Upper lobe of right lung (tissue), 1 donor: ENCODE measurements at places on chromosomes 7 and 10.

DNA sequence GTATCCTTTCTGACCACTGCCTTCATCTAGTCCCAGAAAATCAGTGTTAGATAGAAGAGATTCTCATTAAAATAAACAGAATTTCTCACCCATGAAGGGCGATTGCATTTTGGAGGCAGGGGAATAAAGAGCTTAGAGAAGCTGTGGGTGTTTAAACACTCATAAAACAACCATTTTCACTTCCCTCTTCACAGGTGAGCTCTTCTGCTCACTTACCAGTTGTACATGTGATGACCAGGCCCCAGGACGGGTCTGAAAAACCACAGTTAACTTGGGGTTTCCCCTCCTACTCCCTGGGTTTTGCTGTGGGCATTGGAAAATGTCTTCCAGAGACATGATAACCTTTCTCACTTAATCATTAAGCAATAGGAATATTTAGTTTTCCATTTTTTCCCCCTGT is 411.6 kb upstream of the DPP6 start:
- H3K36me3 ChIP-seq, result no peaks in the 10 kb centered on the region
- H3K27me3 ChIP-seq, result no peaks in the 10 kb centered on the region
- no peak overlapping the region for H3K27ac ChIP-seq
- no peaks in the 10 kb centered on the region for H3K4me1 ChIP-seq

GRCh38 chr10:51804866-51805265 is 105.5 kb upstream of the CSTF2T start:
- no peaks in the 10 kb centered on the region for H3K27me3 ChIP-seq
- H3K27ac ChIP-seq, result no peak overlapping the region
- H3K4me1 ChIP-seq, result no peaks in the 10 kb centered on the region

- no peak overlapping the region for H3K4me3 ChIP-seq
- no peaks in the 10 kb centered on the region for H3K27me3 ChIP-seq
- peaks cover 46% of the 10 kb centered on the region for H3K36me3 ChIP-seq
- H3K4me1 ChIP-seq, result peaks cover 44% of the 10 kb centered on the region
- DNase-seq, result no peak
Measured at GRCh38 chr10:6097063-6097462, 8.2 kb downstream of the RBM17 start.

DNA sequence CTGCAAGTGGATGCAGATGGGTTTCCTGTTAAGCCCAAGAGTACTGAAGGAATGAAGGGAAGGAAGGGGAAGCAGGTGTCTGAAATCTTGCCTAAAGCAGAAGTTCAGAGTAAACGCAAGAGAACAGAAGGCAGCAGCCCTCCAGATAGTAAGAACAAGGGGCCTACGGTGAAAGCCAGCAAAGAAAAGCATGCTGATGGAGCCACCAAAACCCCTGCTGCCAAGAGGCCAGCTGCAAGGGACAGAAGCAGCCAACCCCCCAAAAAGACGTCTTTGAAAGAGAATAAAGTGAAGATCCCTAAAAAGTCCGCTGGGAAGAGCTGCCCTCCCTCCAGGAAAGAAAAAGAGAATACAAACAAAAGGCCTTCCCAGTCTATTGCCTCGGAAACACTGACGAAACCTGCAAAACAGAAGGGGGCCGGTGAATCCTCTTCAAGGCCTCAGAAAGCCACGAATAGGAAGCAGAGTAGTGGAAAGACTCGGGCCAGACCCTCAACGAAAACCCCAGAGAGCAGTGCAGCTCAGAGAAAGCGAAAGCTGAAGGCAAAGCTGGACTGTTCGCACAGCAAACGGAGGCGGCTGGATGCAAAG is 152.5 kb downstream of the LCOR start:
- no peak overlapping the region for H3K27ac ChIP-seq
- no peak overlapping the region for H3K4me3 ChIP-seq
- peaks cover 18% of the 10 kb centered on the region for H3K36me3 ChIP-seq
- DNase-seq, result no peak
- no peaks in the 10 kb centered on the region for H3K27me3 ChIP-seq

DNA sequence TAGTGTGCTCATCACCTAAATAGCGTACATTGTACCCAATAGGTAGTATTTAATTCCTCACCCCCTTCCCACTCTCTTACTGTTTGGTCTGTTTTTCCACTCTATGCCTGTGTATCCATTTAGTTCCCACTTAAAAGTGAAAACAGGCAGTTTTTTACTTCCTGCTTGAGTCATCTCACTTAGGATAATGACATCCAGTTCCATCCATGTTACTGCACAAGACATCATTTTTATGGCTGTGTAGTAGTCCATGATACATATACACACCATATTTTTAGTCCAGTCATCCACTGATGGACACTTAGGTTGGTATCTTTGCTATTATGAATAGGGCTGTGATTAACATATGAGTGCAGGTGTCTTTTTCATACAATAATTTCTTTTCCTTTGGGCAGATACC is 10.1 kb downstream of the STK17A start:
- no peak for DNase-seq
- no peak overlapping the region for H3K27ac ChIP-seq
- no peaks in the 10 kb centered on the region for H3K27me3 ChIP-seq
- H3K36me3 ChIP-seq, result peaks cover 18% of the 10 kb centered on the region
- peaks cover 14% of the 10 kb centered on the region for H3K4me1 ChIP-seq

DNA sequence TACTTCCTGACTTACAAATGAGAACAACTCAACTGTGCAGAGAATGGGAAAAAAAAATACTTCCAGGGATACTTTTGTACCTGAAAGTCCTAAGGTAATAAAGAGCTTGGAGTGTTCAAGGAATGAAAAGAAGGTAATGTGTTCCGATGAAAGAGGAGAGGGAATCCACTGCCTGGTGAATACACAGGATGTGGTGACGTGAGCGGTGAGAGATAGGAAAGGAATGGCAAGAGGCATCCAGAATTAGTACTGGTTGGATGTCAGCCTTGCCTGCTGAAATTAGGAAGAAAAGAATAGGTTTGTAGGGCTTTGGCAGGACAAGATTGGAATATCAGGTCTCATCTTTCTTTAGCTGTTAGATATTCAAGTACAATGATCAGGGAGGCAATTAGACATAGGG is 347.7 kb downstream of the POM121L12 start:
- no peaks in the 10 kb centered on the region for H3K27me3 ChIP-seq
- no peak overlapping the region for H3K4me3 ChIP-seq
- no peak overlapping the region for H3K27ac ChIP-seq
- no peaks in the 10 kb centered on the region for H3K36me3 ChIP-seq

- no peaks in the 10 kb centered on the region for H3K4me1 ChIP-seq
- no peaks in the 10 kb centered on the region for H3K36me3 ChIP-seq
- no peak overlapping the region for H3K4me3 ChIP-seq
- no peaks in the 10 kb centered on the region for H3K27me3 ChIP-seq
Measured at GRCh38 chr7:78444267-78444666, 645.7 kb downstream of the PHTF2 start.

- no peaks in the 10 kb centered on the region for H3K27me3 ChIP-seq
- no peak overlapping the region for H3K4me3 ChIP-seq
- H3K4me1 ChIP-seq, result no peaks in the 10 kb centered on the region
Measured at GRCh38 chr7:133360201-133360600, 107.3 kb downstream of the EXOC4 start.

DNA sequence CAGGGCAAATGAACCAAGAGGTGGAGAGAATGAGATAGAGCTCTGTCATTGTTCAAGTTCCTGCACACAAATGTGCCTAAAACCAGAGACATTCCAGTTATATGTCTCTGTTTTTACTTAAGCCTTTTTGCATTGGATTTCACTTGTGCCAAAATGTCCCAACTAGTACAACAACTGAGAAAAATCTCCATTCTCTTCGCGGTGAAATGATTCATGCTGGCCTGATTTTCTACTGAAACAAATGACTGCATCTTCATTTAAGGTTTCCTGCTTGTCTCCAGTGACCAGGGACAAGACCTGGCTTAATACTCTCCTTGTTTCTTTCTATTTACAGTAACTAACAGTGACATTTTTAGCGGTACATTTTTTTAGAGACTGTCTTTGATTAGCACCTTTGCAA is 714.9 kb downstream of the KCNMA1 start:
- H3K36me3 ChIP-seq, result no peaks in the 10 kb centered on the region
- no peak overlapping the region for H3K4me3 ChIP-seq
- DNase-seq, result no peak
- no peak overlapping the region for H3K27ac ChIP-seq
- H3K27me3 ChIP-seq, result no peaks in the 10 kb centered on the region

GRCh38 chr10:94363251-94363565 is 469 bp upstream of the NOC3L start:
- H3K36me3 ChIP-seq, result peaks cover 4% of the 10 kb centered on the region
- peak overlapping the region; percentile 83 for H3K4me3 ChIP-seq
- H3K4me1 ChIP-seq, result peaks cover 17% of the 10 kb centered on the region
- peak overlapping the region; percentile 39 for H3K27ac ChIP-seq
- no peak for DNase-seq

DNA sequence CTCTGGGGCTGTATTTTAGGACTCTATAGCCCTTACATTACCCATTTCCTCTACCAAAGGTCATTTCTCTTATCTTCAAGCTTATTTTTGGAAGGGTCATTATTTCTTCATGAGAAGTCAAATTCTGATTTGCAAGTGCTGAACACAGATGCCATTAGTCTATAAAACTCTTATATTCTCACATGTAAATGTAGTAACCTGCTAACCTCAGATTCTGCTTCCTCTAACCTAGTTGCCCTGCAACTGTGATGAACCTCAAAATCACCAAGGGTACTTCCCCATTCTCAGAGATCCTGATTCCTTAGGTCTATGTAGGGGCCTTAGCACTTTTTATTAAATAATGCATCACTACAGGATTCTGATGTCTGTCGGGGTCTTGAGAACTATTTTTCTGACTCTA is 6.3 kb downstream of the FAS start:
- H3K27me3 ChIP-seq, result no peaks in the 10 kb centered on the region
- H3K36me3 ChIP-seq, result no peaks in the 10 kb centered on the region
- H3K27ac ChIP-seq, result no peak overlapping the region
- peaks cover 30% of the 10 kb centered on the region for H3K4me1 ChIP-seq
- H3K4me3 ChIP-seq, result no peak overlapping the region

DNA sequence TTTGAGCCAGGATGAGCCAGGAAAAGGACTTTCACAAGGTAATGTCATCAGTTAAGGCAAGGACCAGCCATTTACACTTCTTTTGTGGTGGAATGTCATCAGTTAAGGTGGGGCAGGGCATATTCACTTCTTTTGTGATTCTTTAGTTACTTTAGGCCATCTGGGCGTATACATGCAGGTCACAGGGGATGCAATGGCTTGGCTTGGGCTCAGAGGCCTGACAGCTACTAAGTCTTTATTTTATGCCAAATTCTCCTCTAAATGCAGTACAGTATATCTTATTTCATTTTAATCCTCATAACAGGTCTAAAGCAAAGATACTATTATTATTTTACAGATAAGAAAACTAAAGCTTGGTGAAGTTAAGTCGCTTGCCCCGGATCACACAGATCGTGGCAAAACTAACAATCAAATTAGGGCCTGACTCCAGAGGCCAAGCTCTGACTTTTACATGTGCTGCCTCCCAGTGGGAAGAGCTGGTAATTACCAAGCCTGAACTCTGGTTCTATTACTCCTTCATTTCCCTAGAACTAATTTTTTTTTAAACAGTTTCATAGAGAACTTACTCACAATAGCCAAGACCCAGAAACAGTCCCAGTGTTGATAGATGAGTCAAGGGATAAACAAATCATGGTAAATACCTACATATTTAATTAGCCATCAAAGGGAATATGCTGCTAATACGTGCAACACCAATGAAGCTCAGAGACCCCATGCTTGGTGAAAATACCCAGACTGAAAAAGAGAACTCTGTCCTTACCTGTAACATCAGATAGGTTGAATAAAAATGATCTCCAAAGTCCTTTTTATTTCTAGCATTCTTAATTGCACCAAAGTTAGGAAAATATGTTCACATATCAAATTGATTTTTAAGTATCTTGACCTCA is 35.4 kb downstream of the C7orf25 start:
- no peak overlapping the region for H3K27ac ChIP-seq
- H3K27me3 ChIP-seq, result no peaks in the 10 kb centered on the region
- no peaks in the 10 kb centered on the region for H3K36me3 ChIP-seq
- no peak overlapping the region for H3K4me3 ChIP-seq
- no peaks in the 10 kb centered on the region for H3K4me1 ChIP-seq

- no peaks in the 10 kb centered on the region for H3K36me3 ChIP-seq
- DNase-seq, result no peak
- H3K27ac ChIP-seq, result no peak overlapping the region
Measured at GRCh38 chr10:9781666-9782065, 1236.0 kb upstream of the CELF2 start.

GRCh38 chr10:79250259-79250658 is 97.0 kb upstream of the PPIF start:
- H3K27me3 ChIP-seq, result no peaks in the 10 kb centered on the region
- H3K27ac ChIP-seq, result no peak overlapping the region
- H3K4me1 ChIP-seq, result peaks cover 57% of the 10 kb centered on the region
- peak; percentile 84 for DNase-seq
- H3K4me3 ChIP-seq, result no peak overlapping the region

- peaks cover 12% of the 10 kb centered on the region for H3K4me1 ChIP-seq
- H3K36me3 ChIP-seq, result no peaks in the 10 kb centered on the region
- no peak overlapping the region for H3K4me3 ChIP-seq
- H3K27me3 ChIP-seq, result no peaks in the 10 kb centered on the region
- no peak for DNase-seq
- H3K27ac ChIP-seq, result no peak overlapping the region
Measured at GRCh38 chr10:33113466-33113865, 155.4 kb upstream of the ITGB1 start.

DNA sequence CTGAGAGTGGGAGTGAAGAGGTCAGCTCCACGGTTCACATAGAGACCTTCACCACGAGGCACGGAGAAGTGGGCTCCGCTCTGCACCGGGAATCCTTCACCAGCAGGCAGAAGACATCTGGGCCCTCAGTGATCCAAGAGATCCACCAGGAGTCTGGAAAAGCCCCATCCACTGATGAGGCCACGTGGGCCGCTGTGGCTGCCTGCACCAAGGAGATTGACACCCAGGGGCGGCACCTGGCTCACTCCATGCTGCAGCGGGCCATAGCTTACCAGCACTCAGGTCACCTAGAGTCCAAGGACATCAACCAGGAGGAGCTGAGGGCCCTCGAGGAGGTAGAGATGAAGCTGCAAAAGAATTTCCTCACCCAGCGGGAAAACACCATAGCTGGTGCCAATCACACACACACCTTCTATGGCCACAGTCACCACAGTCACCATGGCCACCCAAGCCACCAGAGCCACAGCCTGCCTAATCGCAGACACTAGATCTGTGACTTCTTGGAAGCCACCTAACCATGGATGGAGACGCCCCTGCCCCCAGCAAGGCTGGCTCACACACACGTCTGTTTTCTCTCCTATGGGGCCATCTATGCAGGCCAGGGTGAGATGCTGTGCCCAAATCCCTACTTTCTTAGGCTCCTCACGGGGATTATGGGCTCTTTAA is 694 bp downstream of the C10orf62 start:
- H3K27me3 ChIP-seq, result no peaks in the 10 kb centered on the region
- DNase-seq, result no peak
- H3K36me3 ChIP-seq, result no peaks in the 10 kb centered on the region

- H3K36me3 ChIP-seq, result no peaks in the 10 kb centered on the region
- DNase-seq, result no peak
- no peak overlapping the region for H3K27ac ChIP-seq
- H3K4me1 ChIP-seq, result peaks cover 14% of the 10 kb centered on the region
- no peak overlapping the region for H3K4me3 ChIP-seq
- H3K27me3 ChIP-seq, result no peaks in the 10 kb centered on the region
Measured at GRCh38 chr10:84353052-84353803, 24.8 kb downstream of the CCSER2 start.
